Naive thymus-derived CD4-positive, alpha-beta T cell (primary cell): ENCODE measurements at places on chromosomes 12 and 14. TPM values are rescaled to one million over a fixed set of nuclear protein-coding genes. Genes with fewer than 3 reads are reported as not detected.

The NOC4L gene
- 27.1 TPM for total RNA-seq

The CYP46A1 gene
- 0.34 TPM for total RNA-seq

The AMIGO2 gene
- 13.5 TPM for total RNA-seq

The TMTC1 gene
- not detected for total RNA-seq

The TESPA1 gene
- 149 TPM for total RNA-seq

The JPH4 gene
- total RNA-seq = 0.16 TPM

DNA sequence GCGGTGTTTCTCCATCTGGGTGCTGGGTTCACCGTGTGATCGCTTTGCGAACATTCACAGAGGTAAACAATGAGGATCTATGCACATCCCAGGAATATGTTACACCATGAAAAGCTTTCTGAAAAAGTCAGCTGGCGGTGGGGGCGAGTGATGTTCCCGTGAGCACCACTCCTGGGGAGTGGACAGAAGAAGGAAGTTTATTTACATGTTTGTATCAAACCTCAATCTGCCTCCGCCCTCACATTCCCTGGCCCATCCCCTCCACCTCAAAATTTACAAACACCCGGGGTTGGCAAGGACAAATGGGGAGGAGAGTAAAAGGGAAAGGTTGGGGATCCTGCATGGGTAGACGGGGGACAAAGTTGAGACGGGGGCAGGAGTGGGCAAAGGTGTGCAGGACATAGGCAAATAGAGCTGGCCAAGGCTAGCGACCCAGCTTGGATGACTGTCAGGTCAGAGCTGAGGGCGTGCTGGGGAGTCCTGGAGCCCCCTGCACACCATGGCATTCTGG lies 6.9 kb downstream of the TNFRSF1A start:
- no peak for DNase-seq
